EH (cell line): ENCODE measurements at places on chromosomes 11 and 22.
A peak's percentile ranks its signal among the peaks of the same experiment; 100 is the strongest.

DNA sequence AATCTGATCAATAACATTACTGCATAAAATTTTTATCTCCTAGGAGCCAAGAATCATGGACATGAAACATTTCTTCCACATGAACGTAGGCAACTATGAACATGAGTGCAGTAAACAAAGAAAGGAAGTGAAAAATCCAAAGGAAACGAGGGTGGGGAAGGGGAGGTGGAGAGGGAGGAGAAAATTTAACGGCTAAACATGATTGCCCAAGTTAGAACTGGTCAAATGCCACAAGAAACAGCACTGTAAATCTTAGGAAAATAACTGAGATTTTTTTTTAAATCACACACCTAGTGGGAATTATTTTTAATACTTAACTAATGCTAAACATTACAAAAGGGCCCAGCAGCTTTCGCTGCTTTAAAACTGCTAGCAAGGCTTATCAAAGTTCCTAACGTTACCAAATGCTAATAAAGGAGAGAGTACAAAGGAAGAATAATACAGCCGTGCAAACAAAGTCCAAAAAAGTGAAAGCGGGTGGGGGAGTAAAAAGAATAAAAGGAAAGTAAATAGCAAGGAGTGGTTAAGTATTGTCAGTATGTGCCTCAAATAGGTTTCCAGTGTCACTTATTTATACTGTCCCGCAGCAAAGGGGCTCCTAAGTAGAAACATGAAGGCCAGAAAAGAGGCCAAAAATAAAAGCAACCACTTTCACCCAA lies 13.7 kb downstream of the NARS2 start:
- DNase-seq: peak; percentile 32

- no peak for DNase-seq
These were observed 857 bp downstream of the SHANK3 start for GRCh38 chr22:50673231-50674129.

GRCh38 chr22:47797342-47797945 lies 1035.0 kb downstream of the TBC1D22A start:
- DNase-seq: no peak

DNA sequence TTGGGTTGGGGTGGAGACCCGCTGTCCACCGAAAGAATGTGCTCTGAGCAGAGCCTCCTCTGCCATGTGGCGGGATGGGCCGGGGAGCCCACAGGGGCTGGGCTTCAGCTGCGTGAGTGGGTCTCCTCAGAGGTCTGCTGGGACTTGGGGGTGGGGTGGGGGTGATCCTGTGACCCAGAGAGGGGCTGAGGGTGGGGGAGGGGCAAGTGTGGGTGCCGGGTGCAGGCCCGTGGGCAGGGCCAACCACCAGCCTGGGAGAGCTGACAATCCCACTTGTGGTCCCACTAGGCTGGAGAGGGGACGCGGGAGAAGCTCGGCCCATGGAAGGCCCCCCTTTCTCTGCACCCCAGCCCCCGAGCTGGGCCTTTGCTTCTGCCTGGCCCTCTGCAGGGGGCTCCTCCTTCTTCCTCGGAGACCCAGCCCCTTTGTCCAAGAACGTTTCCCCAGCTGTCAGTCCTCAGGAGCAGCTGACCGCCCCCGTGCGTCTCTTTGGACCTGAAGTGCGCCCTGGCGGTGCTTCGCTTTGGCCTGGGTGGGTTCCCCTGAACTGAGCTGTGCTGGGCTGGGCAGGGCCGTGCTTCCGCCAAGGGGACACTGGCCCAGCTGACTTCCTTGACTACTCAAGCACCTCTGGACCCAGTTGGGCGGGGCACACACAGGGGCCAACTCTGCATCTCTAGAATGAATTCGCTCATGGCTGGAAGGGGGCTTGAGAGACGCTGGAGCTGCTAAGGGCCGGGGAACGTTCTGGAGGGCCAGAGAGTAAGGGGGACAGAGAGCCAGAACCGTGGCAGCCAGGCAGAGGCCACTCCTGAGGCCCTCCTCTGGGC lies 30.2 kb downstream of the OSBPL5 start:
- no peak for DNase-seq
